ENCODE measurements at places on chromosomes 11 and 22. TPM values are rescaled to one million over a fixed set of nuclear protein-coding genes. Genes with fewer than 3 reads are reported as not detected.

The ZDHHC8 gene
- 81.7 TPM for total RNA-seq

The DEFB131B gene
- not detected for total RNA-seq

The CLDN5 gene
- not detected for total RNA-seq

The OR8D4 gene
- total RNA-seq, result not detected

The SERPIND1 gene
- total RNA-seq, result not detected

DNA sequence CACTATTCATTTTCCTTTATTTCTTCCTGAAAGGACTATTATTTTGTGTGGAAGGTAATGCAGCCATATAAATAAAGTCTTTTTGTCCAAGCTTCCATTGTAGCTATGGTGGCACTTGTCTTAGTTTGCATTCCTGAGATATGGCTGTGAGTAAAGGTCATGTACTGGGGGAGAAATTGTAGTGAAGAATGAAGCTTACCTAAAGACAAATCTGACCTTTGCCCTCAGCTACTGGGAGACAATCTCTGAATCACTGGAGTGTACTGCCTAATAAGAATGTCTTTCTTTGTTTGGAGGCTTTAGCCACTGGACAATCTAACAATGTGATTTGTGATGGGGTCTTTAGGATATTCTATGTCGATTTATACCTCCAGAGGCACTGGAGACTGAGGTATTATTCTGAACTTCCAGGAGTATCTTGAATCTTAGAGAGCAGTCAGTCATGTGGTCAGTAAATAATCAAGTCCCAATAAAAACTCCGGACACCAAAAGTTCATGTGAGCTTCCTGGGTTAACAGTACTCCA is 39.7 kb upstream of the OR5AK2 start:
- no peaks in the 10 kb centered on the region for H3K36me3 ChIP-seq
- H3K27me3 ChIP-seq, result no peaks in the 10 kb centered on the region
- no peaks in the 10 kb centered on the region for H3K4me1 ChIP-seq

DNA sequence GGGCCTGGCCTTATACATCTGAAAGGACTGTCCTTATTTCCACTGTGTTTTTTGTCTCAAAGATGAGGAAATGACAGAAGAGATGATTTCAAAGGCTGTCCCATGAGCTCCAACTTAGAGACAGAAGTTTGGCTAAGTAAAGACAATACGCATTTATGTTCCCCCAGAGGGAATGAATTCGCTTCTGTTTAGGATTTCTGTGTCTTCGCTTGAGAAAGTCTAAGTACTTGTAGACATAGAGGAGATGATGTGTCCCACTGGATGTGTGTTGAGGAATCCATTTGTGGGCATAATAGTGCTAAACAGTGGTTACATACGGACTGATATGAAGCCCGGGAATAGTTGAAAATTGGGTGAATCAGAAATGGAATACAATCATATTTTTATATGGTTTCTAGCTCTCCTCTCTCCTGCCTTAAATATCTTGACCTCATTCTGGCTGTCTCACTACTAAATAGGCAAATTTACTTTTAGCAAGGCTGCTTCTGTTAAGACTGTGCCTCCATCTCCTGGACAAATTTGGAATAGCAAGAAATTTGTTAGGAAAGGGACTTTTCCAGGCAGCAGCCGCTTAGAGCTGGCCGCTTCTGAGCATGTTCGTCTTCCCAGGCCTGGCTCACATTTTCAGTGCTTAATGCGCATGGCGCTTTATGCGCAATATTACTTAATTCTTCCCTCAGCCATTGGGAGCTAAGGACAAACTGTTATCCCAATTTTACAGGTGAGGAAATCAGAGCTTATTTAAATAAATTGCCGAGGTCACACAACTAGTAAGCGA is 1.9 kb upstream of the PEX26 start:
- peaks cover 28% of the 10 kb centered on the region for H3K4me1 ChIP-seq
- H3K27ac ChIP-seq, result peak overlapping the region; percentile 72
- peaks cover 14% of the 10 kb centered on the region for H3K36me3 ChIP-seq
- DNase-seq, result peak; percentile 71

DNA sequence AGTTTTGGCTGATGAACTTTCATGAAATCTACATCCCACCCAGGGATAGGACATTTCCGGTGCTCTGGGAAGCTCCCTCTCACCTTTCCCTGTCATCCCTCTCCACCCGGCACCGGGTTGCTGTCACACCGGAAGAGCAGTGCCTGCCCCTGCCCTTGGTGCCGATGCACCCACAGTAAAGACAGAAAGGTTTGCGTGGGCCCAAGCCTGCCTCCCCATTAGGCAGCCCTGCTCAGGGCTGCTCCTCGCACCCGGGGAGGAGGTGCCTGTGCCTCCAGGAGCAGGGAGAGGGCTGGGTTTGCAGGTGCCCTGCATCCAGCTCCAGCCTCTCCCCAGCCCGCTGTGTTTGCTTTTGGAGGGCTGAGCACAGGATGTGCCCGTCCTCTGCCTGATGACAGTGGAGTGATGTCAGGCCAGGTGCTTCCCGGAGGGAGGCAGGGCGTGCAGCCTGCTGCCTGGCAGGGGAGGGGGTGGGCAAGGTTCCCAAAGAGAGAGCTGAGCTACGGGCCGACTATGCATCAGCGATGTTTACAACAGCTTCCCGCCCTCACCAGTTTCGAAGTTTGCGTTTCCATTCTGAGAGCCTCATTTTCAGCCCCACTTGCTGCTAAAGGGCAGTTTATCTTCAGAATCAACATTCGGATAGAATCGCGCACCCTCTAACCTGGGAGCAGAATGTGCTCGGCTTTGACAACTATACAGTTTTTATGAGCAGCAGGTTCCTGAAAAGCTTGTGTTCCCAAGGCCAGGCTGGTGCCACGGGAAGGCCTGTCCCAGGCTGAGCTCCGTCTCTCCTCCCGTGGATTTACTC is 83.2 kb upstream of the CLDN5 start:
- no peak overlapping the region for H3K4me3 ChIP-seq
- peak; percentile 39 for DNase-seq
- H3K36me3 ChIP-seq, result no peaks in the 10 kb centered on the region
- H3K27me3 ChIP-seq, result no peaks in the 10 kb centered on the region
- peaks cover 34% of the 10 kb centered on the region for H3K4me1 ChIP-seq
- peak overlapping the region; percentile 10 for H3K27ac ChIP-seq

DNA sequence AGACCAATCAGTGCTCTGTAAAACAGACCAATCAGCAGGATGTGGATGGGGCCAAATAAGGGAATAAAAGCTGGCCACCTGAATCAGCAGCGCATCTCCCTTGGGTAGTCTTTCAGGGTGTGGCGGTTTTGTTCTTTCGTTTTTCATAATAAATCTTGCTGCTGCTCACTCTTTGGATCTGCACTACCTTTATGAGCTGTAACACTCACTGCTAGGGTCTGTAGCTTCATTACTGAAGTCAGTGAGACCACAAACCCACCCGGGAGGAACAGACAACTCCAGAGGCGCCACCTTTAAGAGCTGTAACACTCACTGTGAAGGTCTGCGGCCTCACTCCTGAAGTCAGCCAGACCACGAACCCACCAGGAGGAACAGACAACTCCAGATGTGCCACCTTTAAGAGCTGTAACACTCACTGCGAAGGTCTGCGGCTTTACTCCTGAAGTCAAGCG is 175.5 kb upstream of the PDGFD start:
- H3K4me3 ChIP-seq, result no peak overlapping the region
- H3K4me1 ChIP-seq, result no peaks in the 10 kb centered on the region
- H3K27me3 ChIP-seq, result no peaks in the 10 kb centered on the region
- no peak overlapping the region for H3K27ac ChIP-seq
- DNase-seq, result no peak
- H3K36me3 ChIP-seq, result no peaks in the 10 kb centered on the region

DNA sequence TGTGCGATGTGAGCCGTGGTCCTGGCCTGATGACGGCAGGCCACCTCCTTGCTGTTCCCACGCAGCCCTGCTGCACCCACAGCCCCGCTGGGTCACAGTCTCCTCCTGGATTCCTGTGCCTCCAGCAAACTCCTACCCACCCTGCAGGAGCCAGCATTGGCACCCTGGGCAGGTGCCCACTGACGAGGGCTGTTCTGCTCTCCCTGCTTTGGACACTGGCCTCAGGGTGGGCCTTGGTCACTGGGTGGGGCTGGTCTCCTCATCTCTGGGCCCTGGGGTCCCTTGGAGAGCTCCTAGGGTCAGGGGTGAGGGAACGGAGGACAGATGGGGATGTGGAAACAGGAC is 12.7 kb downstream of the TSPAN4 start:
- no peak overlapping the region for H3K4me3 ChIP-seq
- H3K4me1 ChIP-seq, result no peaks in the 10 kb centered on the region
- no peak overlapping the region for H3K27ac ChIP-seq
- DNase-seq, result no peak

DNA sequence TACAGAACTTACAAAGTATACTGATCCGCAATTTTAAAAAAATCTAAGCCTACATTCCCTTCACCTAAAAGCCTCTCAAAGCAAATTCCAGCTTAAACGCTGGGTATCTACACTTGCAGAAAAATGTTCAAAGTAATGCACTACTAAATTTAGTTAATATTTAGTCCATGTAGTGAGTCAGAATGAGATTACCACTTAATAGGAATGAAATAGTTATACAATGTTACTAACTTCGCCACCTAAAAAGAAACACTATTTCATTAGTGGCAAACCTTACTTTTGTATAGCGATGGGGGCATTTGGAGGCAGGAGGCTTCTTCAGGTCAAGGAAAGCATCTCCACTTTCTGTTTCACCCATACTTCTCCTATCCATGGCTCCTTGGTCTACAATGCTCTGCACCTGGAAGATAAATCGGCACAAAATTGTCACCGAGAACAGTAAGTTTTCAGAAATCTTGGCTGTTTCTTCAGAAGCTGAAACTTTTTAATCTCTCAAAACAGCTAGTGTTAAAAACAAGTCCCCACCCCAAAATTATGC is 1.2 kb downstream of the EIF4ENIF1 start:
- H3K36me3 ChIP-seq, result peaks cover 7% of the 10 kb centered on the region
- H3K4me1 ChIP-seq, result peaks cover 41% of the 10 kb centered on the region
- no peak for DNase-seq
- no peaks in the 10 kb centered on the region for H3K27me3 ChIP-seq

- no peak for DNase-seq
- H3K27me3 ChIP-seq, result no peaks in the 10 kb centered on the region
- H3K27ac ChIP-seq, result no peak overlapping the region
- H3K4me3 ChIP-seq, result no peak overlapping the region
- H3K36me3 ChIP-seq, result no peaks in the 10 kb centered on the region
- H3K4me1 ChIP-seq, result no peaks in the 10 kb centered on the region
Observed at GRCh38 chr11:109894242-109894641, 198.9 kb upstream of the ZC3H12C start.

- no peaks in the 10 kb centered on the region for H3K27me3 ChIP-seq
- no peak for DNase-seq
- no peak overlapping the region for H3K4me3 ChIP-seq
- H3K4me1 ChIP-seq, result peaks cover 13% of the 10 kb centered on the region
- H3K27ac ChIP-seq, result no peak overlapping the region
- no peaks in the 10 kb centered on the region for H3K36me3 ChIP-seq
Observed at GRCh38 chr22:22870577-22871404, 16.8 kb upstream of the IGLL5 start.

DNA sequence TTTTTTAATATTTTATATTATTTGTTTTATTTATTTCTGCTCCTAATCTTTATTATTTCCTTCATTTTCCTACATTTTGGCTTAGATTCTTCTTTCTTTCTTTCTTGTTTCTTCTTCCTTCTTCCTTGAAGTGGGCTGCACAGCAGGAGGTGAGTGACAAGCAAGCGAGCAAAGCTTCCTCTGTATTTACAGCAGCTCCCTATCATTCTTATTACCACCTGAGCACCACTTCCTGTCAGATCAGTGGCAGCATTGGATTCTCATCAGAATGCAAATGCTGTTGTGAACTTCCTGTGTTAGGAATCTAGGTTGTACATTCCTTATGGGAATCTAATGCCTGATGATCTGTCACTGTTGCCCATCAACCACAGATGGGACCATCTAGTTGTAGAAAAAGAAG is 784.9 kb upstream of the LUZP2 start:
- H3K36me3 ChIP-seq, result no peaks in the 10 kb centered on the region
- no peak for DNase-seq
- no peaks in the 10 kb centered on the region for H3K4me1 ChIP-seq
- no peak overlapping the region for H3K4me3 ChIP-seq
- H3K27ac ChIP-seq, result no peak overlapping the region

DNA sequence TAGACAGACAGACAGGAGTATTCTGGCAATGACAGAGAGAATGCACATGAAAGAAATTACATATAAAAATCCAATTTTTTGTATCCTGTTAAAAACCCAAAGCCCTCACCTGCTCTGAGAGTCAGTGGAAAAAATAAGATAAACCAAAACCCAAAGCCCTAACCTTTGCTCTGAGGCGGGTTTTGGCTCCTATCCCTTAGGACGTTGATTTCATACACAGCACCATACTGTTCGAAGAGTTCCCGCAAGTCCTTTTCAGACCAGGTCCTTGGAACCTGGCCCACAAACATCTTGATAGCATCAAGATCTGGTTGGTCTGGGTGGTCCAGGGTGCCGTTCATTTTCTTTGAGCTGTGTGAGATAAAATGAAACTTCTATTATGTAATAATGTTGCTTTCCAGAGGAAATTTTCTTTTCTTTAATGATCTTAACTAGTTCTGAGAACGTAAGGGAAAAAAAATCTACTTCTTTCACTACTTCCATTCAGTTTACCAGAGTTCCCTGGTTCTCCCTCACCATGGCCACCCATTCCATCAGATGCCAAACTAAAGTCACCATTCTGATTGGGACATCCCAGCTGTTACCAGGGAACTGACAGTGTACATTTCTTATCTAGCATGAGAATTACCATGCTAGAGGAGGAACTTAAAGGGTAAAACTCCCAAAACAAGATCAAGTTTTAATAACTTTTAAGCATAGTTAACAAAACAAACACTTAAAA is 39.9 kb upstream of the RAPSN start:
- no peak for DNase-seq
- H3K4me3 ChIP-seq, result no peak overlapping the region
- no peak overlapping the region for H3K27ac ChIP-seq
- no peaks in the 10 kb centered on the region for H3K27me3 ChIP-seq

GRCh38 chr11:128040603-128041002 is 546.8 kb downstream of the ETS1 start:
- H3K36me3 ChIP-seq, result no peaks in the 10 kb centered on the region
- no peak for DNase-seq
- H3K4me3 ChIP-seq, result no peak overlapping the region
- H3K27ac ChIP-seq, result peak overlapping the region; percentile 45
- no peaks in the 10 kb centered on the region for H3K27me3 ChIP-seq

- no peaks in the 10 kb centered on the region for H3K4me1 ChIP-seq
- H3K4me3 ChIP-seq, result no peak overlapping the region
- no peaks in the 10 kb centered on the region for H3K36me3 ChIP-seq
- no peak overlapping the region for H3K27ac ChIP-seq
- no peaks in the 10 kb centered on the region for H3K27me3 ChIP-seq
Observed at GRCh38 chr22:32564170-32565001, 89.8 kb downstream of the FBXO7 start.

DNA sequence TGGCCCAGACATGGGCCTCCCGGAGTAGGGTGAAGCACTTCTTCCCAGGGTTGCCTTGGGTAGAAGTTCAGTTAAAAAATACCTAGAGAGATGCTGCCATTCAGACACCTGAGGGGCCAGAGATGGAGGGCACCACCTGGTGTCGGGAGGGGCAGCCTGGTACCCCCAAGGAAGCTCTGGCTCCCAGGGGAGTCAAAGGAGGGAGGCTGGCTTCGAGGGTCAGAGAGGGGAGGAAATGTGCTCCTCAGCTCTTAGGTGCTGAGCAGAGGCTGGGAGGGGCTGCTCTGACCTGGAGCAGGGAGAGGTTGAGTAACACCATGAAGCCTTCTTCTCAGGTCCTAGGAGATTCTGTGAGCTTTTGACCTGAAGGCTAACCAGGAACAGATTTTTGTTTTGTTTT is 1.1 kb downstream of the USP35 start:
- peak overlapping the region; percentile 85 for H3K27ac ChIP-seq
- H3K36me3 ChIP-seq, result no peaks in the 10 kb centered on the region
- no peak for DNase-seq
- peaks cover 39% of the 10 kb centered on the region for H3K4me1 ChIP-seq

GRCh38 chr11:92861634-92862033 is 107.8 kb upstream of the MTNR1B start:
- H3K27me3 ChIP-seq, result no peaks in the 10 kb centered on the region
- H3K4me1 ChIP-seq, result no peaks in the 10 kb centered on the region
- no peak for DNase-seq
- no peak overlapping the region for H3K4me3 ChIP-seq
- no peaks in the 10 kb centered on the region for H3K36me3 ChIP-seq
